ENCODE measurements at places on chromosomes 4 and X.

- DNase-seq = no peak
Observed at GRCh38 chrX:100864657-100865391, 9.3 kb downstream of the NOX1 start.

- no peak for DNase-seq
Observed at GRCh38 chrX:133970076-133970475, 15.3 kb downstream of the GPC3 start.

DNA sequence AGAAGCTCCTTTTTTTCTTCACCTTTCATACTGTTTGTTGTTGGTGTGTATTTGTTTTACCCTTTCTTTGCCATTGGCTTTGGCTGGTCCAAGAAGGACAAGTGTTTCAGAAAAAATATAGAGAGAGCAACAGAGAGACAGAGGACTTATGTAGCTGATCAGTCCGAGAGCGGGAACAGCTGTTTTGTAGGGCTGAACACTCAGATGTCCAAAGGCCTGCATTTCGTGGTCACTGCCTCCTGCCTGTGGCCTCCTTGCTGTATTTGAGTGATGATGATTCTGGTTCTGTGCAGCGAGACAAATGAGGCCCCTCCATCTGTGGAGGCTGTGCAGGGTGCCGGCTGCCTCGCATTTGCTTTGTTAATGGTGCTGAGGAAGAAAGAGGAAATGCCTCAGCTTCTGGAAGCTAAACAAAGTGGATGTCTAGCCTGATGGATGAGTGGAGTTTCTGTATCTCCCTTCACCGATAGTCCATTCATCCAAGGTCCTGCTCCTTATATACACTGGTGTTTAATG, 19.8 kb upstream of the STOX2 start:
- DNase-seq = no peak

- DNase-seq = no peak
Observed at GRCh38 chrX:10474913-10475568, 145.3 kb downstream of the MID1 start.

DNA sequence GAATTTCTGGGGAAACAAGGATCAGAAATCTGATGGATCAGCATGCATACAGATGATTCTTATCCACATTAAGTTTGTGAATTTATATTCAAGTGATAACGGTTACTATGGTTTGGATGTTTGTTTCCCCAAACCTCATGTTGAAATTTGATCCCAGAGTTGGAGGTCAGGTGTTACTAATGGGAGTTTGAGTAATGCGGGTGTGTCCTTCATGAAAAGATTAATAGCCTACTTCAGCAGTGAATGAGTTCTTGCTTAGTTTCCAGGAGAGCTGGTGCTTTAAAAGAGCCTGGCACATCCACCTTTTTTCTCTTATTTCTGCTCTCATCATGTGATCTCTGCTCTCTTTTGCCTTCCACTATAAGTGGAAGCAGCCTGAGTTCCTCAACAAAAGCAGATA, 712.4 kb downstream of the IL1RAPL1 start:
- DNase-seq = no peak

DNA sequence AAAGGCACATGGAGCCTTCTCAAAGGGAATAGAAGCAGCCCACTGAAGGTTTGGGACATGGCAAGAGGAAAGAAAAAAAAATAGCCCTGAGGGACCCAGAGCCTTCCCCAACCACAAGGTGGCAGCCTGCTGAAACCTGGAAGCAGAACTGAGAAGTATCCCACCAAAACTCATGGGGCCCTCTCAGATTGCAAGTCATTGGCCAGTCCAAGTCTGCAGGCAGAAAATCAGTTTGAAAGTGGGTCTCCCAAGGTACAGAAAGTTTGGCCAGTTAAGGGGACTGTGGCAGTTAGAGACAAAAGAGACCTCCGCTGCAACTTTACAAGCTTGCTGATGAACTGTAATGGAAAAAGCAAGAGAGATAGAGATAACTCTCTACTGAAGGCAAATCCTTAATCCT, 155.8 kb downstream of the ANTXR2 start:
- peak; percentile 72 for DNase-seq

DNA sequence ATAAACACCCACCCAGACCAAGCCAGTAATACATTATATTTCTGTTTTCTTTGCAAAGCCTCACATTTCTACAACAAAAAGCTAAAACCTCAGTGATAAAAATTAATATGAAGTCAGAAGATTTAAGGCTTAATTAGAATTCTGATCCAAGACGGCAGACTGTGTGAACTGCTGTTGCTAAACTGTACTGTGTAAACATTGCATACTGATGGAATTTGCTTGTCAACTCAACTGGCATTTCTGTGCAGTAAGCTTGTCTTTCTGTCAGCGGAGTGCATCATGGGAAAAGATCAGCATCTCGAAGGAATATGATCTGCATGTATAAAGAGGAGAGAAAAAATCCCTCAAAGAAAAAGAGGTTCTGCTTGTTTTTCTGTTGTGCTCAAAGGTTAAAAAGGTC, 69.4 kb upstream of the SPANXB1 start:
- no peak for DNase-seq

DNA sequence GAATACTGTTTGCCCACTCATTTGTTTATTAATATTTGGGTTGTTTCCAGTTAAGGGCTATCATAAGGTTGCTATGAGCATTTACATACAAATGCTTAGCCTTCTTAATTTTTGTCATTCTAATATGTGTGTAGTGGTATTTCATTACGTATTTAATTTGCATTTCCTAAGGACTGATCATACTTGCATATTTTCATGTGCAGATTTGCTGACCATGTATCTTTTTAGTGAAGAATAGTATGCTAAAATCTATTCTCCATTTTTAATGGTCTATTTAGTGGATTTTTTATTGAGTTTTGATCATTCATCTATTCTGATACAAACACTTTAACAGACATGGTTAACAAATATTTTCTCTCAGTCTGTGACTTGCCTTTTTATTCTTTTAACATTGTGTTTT, 949.5 kb downstream of the RAB28 start:
- no peak for DNase-seq

DNA sequence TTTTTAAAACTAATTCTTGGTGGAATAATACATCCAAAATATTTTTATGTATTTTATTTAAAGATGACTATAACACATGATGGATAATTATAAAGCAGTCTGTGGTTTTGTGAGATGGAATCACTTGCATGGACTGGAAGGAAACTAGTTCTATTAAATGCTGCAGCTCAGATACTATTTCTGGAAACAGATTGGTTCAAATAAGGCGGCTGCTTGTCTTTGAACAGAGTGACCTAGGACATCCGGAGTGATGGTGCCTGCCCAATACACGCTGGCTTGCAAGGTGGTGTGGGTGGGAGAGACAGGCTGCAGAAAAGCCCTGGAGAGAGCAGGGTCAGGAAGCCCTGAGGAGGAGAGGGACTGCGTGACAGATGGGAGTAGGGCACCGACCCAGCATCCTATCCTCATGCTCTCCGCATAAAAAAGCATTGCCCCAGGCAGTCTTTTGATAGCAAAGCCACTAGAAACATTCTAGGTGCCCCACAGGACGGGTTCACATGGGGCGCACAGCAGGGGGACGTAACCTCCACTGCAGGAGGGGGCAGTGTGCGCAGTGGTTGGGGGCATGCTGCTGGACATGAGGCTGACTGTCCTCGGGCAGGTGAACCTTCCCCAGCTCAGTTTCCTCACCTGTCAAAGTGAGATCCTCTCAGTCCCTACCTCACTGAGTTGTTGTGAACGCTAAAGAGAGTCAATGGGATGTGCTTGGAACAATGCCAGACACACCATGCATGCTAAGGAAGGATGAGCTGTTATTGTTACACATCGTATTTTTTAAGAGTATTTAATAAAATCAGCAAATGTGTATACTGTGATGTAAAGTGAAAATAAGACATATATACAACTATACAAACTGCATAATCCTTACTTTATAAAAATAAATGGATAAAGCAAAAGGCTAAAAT, 71.3 kb downstream of the EVC2 start:
- DNase-seq = no peak

- DNase-seq = no peak
Observed at GRCh38 chrX:71236836-71237235, 13.8 kb downstream of the GJB1 start.

DNA sequence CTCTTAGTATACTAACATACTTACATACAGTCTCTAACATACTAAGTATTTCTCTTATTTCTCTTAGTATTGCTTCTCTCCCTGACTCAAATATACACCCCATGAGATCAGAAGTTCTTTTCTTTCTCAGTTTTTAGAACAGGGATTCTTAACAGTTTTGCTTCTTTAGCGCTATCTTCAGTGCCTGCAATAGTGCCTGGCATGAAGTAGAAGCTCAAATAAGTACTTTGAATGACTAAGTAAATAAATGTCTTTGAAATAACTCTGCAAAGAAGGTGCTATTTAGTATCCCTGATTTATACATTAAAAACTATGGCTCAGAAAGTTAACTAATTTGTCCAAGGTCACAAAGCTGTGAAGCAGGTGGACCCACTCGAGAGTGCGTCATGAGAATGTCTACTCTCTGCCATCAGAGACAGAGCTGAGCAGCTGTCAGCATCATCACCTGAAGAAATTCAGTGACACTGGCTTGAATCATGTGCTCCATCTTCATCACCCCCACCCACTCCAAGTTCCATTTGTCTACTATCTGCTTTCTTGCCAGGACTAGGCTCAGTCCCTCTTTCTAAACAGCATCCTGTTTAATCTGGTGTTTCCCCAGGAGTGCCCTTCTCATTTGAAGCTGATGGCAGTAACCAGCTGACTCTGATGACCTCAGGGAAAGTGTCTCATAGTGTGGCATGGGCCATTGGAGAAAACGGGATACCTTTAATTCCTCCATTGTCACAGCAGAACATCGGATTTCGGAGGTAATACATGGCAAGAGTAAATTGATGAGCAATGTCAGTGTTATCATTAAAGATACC, 83.1 kb downstream of the CC2D2A start:
- no peak for DNase-seq

DNA sequence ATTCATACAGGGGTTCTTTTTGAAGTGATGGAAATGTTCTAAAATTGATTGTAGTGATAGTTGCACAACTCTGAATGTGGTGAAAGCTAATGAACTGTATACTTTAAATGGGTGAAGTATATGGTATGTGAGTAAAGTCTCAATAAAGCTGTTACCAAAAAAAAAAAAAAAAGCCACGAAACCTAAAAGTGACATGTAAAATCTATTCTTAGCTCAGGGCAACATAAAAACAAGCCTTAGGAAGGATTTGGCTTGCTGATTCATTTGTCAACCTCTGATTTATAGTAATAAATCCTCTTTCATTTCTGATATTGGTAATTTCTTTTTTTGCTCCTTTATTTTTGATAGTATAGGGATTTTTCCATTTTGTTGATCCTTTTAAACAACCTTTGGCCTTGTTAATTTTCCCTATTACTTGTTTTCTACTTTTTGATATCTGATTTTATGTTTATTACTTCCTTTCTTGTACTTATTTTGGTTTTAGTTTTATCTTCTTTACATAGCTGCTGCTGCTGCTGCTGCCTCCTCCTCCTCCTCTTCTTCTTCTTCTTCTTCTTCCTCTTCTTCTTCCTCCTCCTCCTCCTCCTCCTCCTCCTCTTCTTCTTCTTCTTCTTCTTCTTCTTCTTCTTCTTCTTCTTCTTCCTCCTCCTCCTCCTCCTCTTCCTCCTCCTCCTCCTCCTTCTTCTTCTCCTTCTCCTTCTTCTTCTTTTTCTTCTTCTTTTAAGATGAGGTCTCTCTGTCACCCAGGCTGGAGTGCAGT, 79.4 kb downstream of the ADGRG4 start:
- no peak for DNase-seq

- no peak for DNase-seq
Observed at GRCh38 chrX:41889317-41890025, 33.9 kb downstream of the CASK start.
